CD4-positive, alpha-beta T cell (primary cell): ENCODE measurements at places on chromosomes 2 and 18.
A peak's percentile ranks its signal among the peaks of the same experiment; 100 is the strongest.

- no peak for DNase-seq
- no peaks in the 10 kb centered on the region for H3K36me3 ChIP-seq
- H3K4me3 ChIP-seq = no peak overlapping the region
- H3K27me3 ChIP-seq = no peaks in the 10 kb centered on the region
These were observed 127.8 kb downstream of the VIT start for GRCh38 chr2:36824273-36824672.

DNA sequence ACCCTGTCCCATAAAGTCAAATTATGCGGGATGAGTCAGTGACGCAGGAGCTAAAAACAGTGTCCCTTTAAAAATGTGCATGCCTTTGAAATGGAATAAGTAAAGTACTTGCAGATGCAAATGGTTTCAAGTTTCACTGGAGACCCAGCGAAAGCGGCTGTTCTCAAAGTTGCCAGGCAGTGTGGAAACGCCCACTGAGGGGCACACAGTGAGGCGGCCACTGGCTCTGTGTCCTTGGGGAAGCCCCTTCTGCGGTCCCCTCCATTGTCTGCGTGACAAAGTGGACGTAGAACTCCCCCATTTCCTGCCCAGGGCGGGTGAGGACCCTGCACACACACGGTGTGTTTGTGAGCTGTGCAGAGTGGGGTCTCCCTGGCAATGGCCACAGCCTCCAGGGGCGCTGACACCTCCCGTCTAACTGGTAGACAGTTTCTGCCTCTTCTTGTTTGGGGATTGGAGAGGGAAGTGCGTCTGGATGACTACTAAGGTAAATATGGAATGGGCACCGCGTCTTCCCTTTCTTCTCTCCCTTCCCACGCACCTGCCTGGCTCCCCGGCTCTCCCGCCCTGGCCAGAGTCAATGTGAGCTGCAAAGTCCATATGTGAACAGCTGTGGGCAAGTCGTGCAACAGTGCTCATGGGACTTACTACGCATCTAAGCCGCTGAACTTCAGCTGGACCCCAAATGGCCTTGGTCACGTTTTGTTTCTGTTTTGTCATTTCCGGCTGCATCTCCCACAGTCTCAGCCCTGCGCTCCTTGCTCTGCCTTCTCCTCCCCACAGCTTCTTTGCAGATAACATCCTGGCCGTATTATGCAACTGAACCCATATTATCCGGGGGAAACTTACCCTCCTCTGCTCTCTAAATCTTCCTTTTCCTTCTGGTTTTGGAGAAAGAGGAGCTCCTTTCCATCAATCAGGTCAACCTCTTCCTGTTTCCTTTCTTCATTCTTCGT, 33.7 kb upstream of the ZNF516 start:
- no peaks in the 10 kb centered on the region for H3K36me3 ChIP-seq
- H3K27me3 ChIP-seq = peaks cover 15% of the 10 kb centered on the region
- no peak for DNase-seq
- peak overlapping the region; percentile 31 for H3K4me3 ChIP-seq

DNA sequence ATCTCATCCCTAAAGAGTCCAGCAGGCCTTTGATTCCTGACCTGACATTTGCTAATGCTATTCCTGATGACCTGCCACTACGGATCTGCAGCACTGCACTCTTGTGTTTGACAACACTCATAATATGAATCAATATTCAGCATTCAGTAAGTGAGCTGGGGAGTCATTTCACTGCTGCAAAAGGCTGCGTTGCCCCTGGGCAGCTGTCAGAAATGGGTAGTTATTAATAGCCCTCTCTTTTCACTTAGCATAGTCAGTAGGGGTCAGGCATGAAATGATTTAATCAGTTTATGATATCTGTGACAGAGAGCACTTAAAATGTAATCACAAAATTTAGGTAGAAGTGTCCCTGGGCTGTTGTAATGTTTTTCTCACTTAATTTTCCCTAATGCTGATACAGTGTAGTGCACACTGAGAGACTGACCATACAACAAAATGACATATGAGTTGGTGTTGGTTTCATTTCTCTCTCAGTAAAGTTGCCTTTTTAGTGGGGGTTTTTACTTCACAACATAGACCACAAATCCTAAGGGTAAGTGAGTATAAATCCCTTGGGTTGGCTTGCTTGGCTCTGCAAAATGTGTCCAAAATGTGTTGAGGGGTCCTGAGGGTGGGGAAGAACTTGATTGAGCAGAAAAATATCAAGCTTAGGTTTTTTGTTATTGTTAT, 184.8 kb downstream of the CAMKMT start:
- no peaks in the 10 kb centered on the region for H3K27me3 ChIP-seq
- no peak overlapping the region for H3K27ac ChIP-seq
- H3K36me3 ChIP-seq = peaks cover 10% of the 10 kb centered on the region

DNA sequence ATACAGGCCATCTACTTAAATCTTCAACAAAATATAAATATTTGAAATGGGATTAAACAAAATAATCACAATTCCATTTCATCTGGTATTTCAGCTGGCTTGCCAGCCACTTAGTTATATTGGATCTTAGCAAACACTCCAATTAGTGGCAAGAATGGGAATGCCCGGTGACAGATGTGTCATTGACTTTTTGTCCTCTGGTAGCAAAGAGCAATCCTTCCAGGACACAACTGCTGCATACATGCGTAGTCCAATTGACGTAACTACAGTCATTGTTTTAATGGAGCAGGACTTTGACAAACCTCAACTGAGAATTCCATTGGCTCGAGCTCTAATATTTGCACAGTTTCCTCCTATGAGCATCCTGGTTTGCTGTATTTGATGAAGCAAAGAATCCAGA, 69.9 kb downstream of the RNF152 start:
- no peaks in the 10 kb centered on the region for H3K36me3 ChIP-seq
- DNase-seq = no peak
- no peak overlapping the region for H3K27ac ChIP-seq
- H3K27me3 ChIP-seq = no peaks in the 10 kb centered on the region
- no peaks in the 10 kb centered on the region for H3K4me1 ChIP-seq

- peak; percentile 78 for DNase-seq
- H3K4me1 ChIP-seq = peaks cover 8% of the 10 kb centered on the region
- H3K27ac ChIP-seq = no peak overlapping the region
- H3K36me3 ChIP-seq = no peaks in the 10 kb centered on the region
- H3K27me3 ChIP-seq = no peaks in the 10 kb centered on the region
These were observed 2.9 kb upstream of the RBBP8 start for GRCh38 chr18:22930089-22930713.

- H3K4me3 ChIP-seq = no peak overlapping the region
- no peak overlapping the region for H3K27ac ChIP-seq
- no peaks in the 10 kb centered on the region for H3K4me1 ChIP-seq
- no peaks in the 10 kb centered on the region for H3K27me3 ChIP-seq
- H3K36me3 ChIP-seq = no peaks in the 10 kb centered on the region
These were observed 307.5 kb downstream of the GALR1 start for GRCh38 chr18:77557046-77557587.

DNA sequence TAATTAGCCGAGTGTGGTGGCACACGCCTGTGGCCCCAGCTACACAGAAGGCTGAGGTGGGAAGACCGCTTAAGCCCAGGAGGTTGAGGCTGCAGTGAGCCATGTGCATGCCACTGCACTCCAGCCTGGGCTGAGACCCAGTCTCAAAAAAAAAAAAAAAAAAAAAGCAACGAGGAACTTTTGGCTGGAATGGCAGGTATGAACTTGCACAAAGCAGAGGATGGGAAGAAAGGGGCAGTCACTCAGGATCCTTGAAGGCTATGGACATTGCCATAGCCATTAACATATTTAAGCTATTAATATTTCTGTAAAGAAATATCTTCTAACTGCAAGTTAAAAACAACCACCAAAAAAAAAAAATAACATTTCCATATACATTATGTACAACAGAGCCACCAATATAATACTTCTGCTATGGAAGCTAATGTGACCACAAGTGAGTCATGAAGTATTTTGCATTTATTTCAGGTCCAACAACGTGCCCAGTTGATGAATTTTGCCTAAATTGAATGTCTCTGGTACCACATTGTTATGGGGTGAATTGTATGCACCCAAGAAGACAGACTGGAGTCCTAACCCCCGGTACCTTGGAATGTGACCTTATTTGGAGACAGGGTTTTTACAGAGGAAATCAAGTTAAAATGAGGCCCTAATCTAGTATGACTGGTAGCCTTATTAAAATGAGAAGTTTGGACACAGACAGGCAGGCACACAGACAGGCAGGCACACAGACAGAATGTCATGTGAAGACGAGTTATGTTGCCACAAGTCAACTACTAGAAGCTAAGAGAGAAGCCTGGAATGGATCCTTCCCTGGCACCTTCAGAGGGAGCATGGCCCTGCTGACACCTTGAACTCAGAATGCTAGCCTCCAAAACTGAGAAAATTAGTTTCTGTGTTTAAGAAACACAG, 102.8 kb downstream of the RBMS1 start:
- no peak for DNase-seq
- peaks cover 69% of the 10 kb centered on the region for H3K4me1 ChIP-seq
- no peaks in the 10 kb centered on the region for H3K27me3 ChIP-seq
- H3K4me3 ChIP-seq = no peak overlapping the region
- H3K36me3 ChIP-seq = no peaks in the 10 kb centered on the region
- no peak overlapping the region for H3K27ac ChIP-seq

- no peaks in the 10 kb centered on the region for H3K36me3 ChIP-seq
- DNase-seq = no peak
- no peak overlapping the region for H3K4me3 ChIP-seq
- H3K27ac ChIP-seq = no peak overlapping the region
These were observed 95.9 kb upstream of the HDAC4 start for GRCh38 chr2:239496700-239497099.

- H3K4me1 ChIP-seq = no peaks in the 10 kb centered on the region
- peaks cover 20% of the 10 kb centered on the region for H3K36me3 ChIP-seq
- H3K27ac ChIP-seq = no peak overlapping the region
- no peak for DNase-seq
These were observed 11.7 kb upstream of the CCDC74B start for GRCh38 chr2:130156624-130157004.

DNA sequence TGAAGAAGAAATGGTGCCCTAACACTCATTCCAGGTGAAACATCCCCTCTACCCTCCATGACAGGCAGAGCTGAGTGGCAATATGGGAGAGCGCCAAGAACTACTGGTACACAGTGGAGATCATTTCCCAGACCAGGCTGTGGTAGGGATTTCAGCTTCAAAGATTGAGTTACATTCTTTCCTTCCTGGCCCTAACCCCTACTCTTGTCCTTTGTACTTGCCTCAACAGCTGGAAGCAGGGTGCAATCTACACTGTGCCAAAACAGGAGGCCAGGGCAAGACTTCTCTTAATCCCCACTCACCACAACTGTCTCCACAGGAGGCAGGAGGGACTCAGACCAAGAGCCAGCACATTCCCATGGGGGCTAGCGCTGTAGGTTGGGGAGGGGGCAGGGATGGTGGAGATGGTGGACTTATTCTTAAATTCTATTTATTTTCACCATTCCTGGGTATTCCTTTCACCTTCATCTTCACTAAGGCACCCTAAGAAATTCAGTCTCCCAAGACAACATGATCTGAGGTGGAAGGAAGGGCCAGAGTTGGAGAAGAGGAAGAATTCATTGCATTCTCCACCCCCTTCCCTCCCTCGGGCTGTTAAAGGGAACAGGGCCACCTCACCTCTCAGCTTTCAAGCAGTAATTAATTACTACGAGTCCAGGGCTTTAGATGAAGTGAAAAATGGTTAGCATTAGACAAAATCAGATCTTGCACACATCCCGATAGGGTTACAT, 65.9 kb downstream of the AAK1 start:
- no peak overlapping the region for H3K4me3 ChIP-seq
- H3K36me3 ChIP-seq = peaks cover 7% of the 10 kb centered on the region
- no peak for DNase-seq
- peaks cover 75% of the 10 kb centered on the region for H3K4me1 ChIP-seq
- peak overlapping the region; percentile 49 for H3K27ac ChIP-seq

DNA sequence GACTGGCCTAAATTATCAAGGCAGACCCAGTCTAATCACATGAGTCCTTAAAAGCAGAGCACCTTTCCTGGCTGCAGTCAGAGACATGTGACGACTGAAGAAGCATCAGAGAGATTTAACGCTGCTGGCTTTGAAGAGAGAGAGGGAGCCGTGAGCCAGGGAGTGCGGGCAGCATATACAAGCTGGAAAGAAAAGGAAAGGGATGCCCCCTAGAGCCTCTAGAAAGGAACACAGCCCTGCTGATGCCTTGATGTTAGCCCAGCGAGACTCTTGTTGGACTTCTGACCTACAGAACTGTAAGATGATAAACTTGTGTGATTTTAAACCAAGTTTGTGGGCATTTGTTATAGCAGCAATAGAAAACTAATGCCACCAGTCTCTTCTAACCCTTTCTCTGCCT, 58.1 kb downstream of the HEATR5B start:
- peaks cover 52% of the 10 kb centered on the region for H3K36me3 ChIP-seq
- H3K27me3 ChIP-seq = no peaks in the 10 kb centered on the region
- H3K4me1 ChIP-seq = no peaks in the 10 kb centered on the region
- no peak for DNase-seq
- H3K4me3 ChIP-seq = no peak overlapping the region

- H3K4me1 ChIP-seq = peaks cover 2% of the 10 kb centered on the region
- no peak overlapping the region for H3K27ac ChIP-seq
- H3K4me3 ChIP-seq = no peak overlapping the region
- no peaks in the 10 kb centered on the region for H3K27me3 ChIP-seq
These were observed 129.9 kb downstream of the SOCS6 start for GRCh38 chr18:70418546-70419311.

- H3K27ac ChIP-seq = no peak overlapping the region
- H3K27me3 ChIP-seq = no peaks in the 10 kb centered on the region
- no peaks in the 10 kb centered on the region for H3K4me1 ChIP-seq
- no peak for DNase-seq
- H3K36me3 ChIP-seq = no peaks in the 10 kb centered on the region
These were observed 349.4 kb upstream of the SPRED2 start for GRCh38 chr2:65781756-65782155.

DNA sequence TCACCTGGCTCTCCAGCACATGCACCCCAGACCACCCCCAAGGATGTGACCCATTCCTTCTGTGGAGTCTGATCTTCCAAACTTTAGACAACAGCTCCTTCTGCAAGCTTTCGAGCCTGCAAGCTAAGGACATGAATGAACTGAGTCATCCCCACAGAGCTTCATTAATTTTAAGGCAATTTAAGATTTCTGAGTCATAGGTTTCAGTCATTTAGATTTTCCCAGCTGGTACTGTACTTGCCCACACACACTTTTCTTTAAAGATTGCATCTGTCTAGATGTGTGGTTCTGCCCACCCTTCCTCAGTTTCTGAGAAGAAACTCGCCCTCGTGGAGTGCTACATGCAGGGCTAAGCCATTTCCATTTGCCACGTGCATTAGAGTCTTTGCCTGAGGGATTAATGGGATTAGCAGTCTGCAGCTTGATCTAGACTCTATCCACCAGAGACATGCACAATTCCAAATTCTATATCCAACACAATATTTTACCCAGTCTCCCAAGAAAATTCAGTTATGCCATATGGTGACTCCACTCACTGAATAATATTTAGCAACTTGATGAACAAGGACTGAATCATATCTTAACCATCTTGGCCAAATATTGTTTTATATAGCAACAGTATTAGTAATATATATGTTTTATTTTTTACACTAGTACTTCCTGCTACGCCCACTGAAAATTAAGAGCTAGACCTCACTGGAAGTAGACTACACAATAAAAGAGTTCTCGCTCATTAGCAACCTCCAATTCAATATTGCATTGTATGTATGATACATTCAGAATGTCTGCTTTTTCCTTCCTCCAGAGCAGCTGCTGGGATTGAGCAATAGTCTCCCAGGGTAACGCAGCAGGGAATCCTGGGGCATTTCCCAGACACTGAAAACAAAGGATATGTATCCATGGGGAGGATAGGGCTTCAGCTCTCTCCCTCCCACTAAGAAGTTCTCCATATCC, 14.3 kb upstream of the TRIB2 start:
- no peak overlapping the region for H3K4me3 ChIP-seq
- H3K36me3 ChIP-seq = no peaks in the 10 kb centered on the region
- H3K4me1 ChIP-seq = peaks cover 21% of the 10 kb centered on the region
- H3K27me3 ChIP-seq = no peaks in the 10 kb centered on the region

GRCh38 chr18:3250237-3251107, 2.9 kb downstream of the MYL12A start:
- peak overlapping the region; percentile 8 for H3K27ac ChIP-seq
- peaks cover 43% of the 10 kb centered on the region for H3K4me1 ChIP-seq
- no peak for DNase-seq
- peak overlapping the region; percentile 84 for H3K4me3 ChIP-seq
- H3K27me3 ChIP-seq = no peaks in the 10 kb centered on the region
